Activated CD4-positive, CD25-positive, alpha-beta regulatory T cell treated with anti-CD3 and anti-CD28 coated beads, Interleukin-2, amount 50 U/mL, for 72 hours (primary cell): ENCODE measurements at places on chromosomes 6 and 20.

- DNase-seq = no peak
These were observed 132.7 kb downstream of the PKHD1 start for GRCh38 chr6:51954681-51955080.

DNA sequence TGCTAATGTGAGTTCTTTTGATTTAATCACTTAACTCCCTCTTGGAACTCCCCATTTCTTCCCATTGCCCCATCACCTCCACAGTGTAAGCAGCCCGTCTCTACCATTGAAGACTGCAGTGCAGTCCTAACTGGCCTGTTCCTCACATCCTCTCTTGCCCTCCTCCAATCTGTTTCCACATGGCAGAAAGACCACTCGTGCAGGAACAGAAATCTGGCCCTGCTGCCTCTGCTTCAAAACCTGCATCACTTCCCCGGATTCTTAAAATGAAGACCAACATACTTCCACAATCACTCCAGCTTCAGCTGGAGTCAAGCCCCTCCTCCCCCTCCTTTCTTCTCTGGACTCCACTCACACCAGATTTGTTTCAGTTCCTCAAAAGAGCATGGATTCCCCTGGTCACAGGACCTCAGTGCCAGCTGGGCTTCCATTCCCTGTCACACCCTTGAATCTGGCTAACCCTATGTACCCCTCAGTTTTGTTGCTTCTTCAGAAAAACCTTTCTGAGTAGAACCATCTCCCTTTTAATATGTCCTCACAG lies 802.3 kb downstream of the MAFB start:
- no peak for DNase-seq

GRCh38 chr20:8242066-8242465 lies 110.0 kb downstream of the PLCB1 start:
- no peak for DNase-seq

- DNase-seq = no peak
These were observed 43.4 kb downstream of the TNFAIP3 start for GRCh38 chr6:137910424-137910834.

DNA sequence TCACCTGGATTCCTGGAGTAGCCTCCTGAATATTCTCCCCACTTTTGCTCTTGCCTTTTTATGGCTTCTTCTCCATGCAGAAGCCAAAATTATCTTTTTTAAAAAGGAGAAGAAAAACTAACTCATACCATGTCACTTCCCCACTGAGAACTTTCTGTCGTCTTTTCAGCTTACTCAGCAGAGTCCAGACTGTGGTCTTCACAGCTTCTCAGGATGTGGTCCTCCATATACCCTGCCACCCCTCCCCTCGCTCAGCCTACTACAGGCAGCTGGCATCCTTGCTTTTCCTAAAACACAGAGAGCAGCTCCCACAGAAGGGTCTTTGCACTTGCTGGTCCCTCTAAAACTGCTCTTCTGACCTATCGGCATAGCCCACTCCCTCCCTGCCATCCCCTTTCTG lies 89.4 kb upstream of the ISM1 start:
- DNase-seq = no peak

- peak; percentile 55 for DNase-seq
These were observed 1.8 kb downstream of the SLA2 start for GRCh38 chr20:36644032-36644705.

- no peak for DNase-seq
These were observed 36.4 kb upstream of the SOX4 start for GRCh38 chr6:21556968-21557721.

- no peak for DNase-seq
These were observed 75.2 kb upstream of the GLP1R start for GRCh38 chr6:38973178-38974057.

- no peak for DNase-seq
These were observed 363.9 kb downstream of the MAFB start for GRCh38 chr20:40325006-40325568.

DNA sequence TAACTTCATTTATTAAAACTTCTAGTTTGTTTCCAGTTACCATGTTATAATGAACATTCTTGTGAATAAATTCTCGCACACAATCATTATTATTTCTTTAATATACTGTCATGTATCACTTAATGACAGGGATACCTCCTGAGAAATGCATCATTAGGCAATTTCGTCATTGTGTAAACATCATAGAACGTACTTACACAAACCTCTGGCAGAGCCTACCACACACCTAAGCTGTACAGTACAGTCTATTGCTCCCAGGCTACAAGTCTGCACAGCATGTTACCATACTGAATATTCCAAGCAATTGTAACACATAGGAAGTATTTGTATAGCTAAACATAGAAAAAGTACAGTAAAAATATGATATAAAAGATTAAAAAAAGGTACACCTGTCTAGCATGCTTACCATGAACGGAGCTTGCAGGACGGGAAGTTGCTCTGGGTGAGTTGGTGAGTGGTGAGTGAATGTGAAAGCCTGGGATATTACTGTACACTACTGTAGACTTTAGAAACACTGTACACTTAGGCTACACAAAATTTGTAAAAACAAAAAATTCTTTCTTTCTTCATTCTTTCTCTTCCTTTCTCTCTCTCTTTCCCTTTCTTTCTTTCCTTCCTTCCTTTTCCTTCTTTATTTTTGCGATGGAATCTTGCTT lies 268.2 kb upstream of the SOX4 start:
- DNase-seq = no peak

DNA sequence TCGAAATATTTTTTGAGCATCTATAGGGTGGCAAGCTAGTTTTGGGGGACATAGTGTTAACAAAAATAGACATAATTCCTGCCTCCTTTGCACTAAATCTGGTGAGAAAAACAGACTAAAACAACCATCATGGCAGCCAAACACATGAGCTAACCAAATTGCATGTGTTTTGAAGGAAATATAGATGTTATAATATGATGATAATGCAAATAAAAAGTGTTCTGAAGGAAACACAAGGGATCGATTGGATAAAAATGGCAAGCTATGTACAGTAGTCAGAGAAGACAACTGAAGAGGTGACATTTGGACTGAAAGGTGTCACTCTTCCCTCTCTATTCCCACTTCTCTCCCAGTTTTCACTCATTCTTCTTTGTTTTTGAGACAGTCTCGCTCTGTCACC lies 706.9 kb downstream of the PTPRT start:
- no peak for DNase-seq

- no peak for DNase-seq
These were observed 203.6 kb upstream of the RNF217 start for GRCh38 chr6:124758663-124759062.

GRCh38 chr6:170188571-170189001 lies 102.3 kb downstream of the DLL1 start:
- no peak for DNase-seq

DNA sequence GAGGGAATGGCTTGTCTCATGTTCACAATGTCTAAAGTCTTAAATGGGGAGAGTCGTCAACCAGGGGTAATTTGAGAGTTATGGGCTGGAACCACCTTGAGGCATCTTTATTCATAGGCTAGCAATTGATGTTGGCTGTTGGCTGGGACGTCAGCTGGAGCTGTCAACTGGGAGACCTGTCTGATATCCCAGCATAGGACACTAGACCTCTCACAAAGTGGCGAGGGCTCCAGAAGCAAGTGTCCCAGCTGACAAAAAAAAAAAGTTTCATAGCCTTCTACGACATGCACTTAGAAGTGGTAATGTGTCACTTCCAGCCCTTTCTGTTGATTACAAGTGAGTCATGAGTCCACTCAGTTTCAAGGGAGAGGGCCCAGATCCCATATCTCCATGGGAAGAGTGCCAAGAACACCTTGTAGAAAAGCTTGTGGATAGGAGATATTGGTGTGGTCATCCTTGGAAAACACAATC lies 278.0 kb downstream of the ESR1 start:
- no peak for DNase-seq

DNA sequence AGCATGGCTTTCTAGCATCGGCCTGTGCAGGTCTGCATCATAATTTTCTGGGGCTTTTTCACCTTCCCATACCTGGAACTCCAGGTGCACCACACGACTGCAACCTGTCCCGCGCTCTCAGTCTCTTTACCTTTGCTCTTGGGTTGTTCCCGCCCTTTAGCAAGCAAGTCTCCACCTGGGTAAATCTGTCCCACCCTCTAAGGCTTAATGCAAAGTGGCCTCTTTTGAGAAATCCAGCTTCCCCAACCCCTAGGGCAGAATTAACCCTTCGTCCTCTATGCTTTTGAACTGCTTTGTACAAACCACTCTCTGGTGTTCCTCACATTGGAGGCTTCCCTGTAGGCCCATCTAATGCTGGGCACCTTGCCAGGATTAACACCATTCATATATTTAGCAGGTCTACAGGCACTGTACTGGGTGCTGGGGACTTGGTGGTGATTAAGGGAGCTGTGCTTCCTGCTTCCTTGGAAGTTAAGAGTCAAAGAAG lies 2.8 kb downstream of the ITPR3 start:
- no peak for DNase-seq
